ENCODE measurements at places on chromosomes 4 and X.

- no peak for DNase-seq
Observed at GRCh38 chr4:165208741-165209388, 1.5 kb downstream of the KLHL2 start.

DNA sequence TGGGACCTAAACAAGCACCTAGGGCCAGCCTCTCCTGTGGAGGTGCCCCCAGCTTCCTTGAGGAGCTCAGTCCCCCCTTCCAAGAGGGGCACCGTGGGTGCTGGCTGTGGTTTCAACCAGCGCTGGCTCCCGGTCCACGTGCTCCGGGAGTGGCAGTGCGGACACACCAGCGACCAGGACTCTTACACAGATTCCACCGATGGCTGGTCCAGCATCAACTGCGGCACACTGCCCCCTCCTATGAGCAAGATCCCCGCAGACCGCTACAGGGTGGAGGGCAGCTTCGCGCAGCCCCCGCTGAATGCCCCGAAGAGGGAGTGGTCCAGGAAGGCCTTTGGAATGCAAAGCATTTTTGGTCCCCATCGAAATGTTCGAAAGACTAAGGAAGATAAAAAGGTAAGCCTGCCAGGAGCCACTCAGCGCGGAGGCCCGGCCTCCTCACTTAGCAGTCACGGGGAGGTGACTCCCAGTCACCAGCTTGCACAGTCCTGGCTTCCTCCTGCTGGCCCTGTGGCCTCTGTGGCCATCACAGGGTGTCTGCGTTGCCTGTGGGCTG lies 24.9 kb downstream of the RGS12 start:
- no peak for DNase-seq

- DNase-seq, result no peak
Observed at GRCh38 chr4:80184825-80185756, 12.2 kb upstream of the PRDM8 start.

GRCh38 chr4:159606835-159607234 lies 504.0 kb downstream of the RAPGEF2 start:
- DNase-seq, result no peak

DNA sequence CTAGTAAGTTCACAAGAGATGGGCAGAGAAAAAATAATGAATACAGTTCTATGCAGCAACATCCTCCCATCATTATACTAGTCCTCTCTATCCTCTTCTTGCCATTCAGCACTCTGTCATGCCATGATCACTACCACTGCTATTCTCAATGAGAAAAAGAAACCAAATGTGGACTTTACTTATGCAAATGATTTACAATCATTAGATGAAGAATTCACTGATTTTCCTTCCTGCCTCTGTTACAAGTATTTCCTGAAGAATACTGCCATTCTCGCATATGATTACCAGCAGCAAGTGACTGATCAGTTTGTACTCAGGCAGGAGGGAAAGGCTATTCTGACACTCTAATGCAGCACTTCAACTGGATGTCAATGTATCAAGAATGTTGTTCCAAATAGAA lies 50.3 kb downstream of the WDFY3 start:
- DNase-seq, result no peak

GRCh38 chr4:51831133-51831532 lies 11.8 kb upstream of the DCUN1D4 start:
- peak; percentile 55 for DNase-seq

DNA sequence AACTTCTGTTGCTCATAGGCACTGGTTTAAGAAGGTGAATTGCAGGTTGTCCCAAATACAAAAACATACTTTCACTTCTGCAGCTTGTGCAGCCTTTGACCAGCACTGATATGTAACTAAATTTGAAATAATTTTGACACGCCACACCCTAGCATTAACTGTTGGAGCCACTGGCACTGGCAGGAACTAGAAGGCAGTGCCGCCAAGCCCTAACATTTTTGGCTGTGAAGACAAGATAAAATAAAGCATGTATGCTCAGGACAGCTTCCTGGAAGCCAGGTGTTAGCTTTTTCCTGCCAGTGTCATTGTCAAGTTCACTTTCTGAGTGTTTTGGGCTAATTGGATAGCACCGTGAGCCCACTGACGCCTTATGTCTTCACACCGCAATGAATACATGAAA lies 65.3 kb upstream of the FBXW7 start:
- no peak for DNase-seq

DNA sequence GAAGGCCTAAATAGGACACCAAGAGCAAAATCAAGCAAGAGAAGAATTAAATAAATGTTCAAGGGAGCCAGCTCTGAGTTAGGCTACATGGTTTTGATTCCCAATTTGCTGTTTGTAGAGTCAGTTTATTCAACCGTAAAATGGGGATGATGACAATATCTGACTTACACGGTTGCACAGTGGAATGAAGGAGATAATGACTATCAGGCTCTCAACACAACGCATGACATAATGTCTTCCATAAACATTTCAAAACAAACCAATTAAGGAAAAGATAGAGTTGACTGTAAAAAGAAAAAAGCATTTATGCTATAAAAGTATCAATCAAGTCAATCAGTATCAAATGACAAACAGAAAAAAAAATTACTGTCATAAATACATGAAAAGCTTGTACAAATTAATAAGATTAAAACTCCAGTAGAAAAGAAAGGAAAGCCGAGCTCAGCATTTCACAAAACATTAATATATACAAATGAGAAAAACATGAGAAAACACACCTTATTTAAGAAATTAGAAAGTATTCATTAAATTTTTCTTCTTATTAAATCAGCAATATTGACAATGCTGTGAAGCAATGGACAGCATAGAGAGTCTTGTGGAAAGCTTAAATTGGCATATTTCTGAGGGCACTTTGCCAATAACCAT lies 179.0 kb downstream of the SCFD2 start:
- no peak for DNase-seq

DNA sequence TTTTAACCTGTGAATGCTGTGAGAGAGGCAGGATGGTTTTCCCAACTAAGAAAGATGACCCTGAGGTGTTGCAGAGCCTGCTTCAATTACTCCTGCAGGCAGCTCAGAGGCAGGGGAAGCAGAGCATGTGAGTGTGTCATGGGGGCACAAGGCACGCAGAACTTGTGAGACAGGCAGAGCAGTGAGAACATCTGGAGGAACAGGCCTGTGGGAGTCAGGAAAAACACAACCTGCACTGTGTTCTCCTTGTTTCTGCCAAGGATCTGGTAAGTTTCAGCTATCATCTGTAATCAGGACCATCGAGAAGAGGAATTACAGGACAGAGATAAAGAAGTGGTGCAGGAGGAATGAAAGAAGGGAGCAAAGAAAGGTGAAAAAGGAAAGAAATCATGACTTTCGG lies 741.8 kb upstream of the INTU start:
- no peak for DNase-seq

- no peak for DNase-seq
Observed at GRCh38 chr4:77179519-77179918, 22.5 kb downstream of the CCNG2 start.

- DNase-seq, result no peak
Observed at GRCh38 chrX:118508635-118509034, 13.0 kb downstream of the DOCK11 start.

DNA sequence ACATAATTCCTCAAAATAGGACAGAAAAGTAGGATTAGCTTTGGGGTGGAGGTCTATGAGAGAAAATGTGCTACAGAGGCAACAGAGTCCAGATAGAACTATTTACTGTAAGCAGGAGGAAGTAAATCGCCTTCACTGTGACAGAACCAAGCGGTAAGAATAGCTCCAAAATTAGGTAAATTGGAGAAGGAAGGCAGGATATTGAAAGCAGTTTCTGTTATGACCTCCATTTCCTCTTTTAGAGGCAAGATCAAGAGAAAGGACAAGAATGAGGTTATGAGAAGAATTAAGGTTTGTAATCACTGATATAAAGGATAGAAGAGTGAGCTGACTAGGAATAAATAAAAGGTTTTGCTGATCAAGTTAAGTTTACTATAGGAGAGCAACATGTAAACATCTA lies 44.1 kb upstream of the NEUROG2 start:
- no peak for DNase-seq

DNA sequence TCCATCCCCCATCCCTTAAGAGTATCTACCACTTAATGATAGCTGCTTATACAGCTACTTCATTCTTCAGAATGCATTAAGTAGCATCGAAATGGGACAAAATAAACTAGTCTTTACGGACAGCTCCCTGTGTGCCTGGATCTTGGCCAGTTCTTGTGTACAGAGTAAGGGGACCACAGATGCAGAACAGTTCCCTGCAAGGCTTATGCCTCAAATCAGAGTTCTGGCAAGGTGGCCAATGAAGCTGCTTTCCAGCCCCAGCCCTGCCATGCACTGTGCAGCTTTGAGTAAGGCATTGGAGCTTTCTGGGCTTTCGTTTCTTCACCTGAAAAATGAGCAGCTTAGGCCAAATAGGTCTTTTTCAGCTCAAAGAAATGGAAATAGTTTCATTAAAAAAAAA lies 14.2 kb downstream of the CLNK start:
- no peak for DNase-seq

- DNase-seq, result no peak
Observed at GRCh38 chrX:154967603-154968002, 54.9 kb downstream of the F8 start.

- DNase-seq, result no peak
Observed at GRCh38 chrX:15465896-15466651, 27.1 kb downstream of the PIR start.

GRCh38 chr4:52612341-52612740 lies 46.8 kb downstream of the USP46 start:
- no peak for DNase-seq

GRCh38 chr4:34766935-34767334 lies 1477.4 kb downstream of the ARAP2 start:
- no peak for DNase-seq

DNA sequence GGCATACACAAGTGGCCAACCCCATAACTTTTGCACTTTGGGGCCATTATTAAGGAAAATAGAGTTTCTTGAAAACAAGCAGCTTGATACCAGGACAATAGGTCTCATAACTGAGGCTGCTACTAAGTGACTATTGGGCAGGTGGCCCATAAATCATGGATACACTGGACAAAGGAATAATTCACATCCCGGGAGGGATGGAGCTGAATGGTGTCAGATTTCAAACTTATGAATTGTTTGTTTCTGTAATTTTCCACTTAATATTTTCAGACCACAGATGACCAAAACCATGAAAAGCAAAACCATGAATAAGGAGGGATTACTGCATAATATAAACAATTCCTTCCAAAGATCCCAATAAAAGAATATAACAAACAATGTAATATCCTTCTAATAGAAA lies 114.4 kb downstream of the WDFY3 start:
- no peak for DNase-seq

DNA sequence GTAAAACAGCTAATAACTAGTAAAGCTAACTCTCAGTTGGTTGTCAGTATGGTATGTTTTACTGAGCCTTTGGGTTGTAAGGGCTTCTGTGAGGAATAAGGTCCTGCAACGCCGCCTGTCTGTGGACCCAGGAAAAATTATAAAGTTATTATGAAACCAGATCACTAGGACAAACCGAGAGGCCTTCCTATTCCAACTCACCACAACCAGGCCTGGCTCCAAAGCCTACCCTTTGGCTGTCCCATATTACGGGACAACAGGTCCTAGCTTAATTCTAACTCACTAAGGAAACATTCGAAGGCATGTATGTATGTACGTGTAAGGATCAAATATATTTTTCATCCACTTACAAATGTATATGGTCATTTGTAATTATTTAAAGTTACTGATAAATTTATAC lies 1.4 kb downstream of the ANKRD17 start:
- peak; percentile 81 for DNase-seq

DNA sequence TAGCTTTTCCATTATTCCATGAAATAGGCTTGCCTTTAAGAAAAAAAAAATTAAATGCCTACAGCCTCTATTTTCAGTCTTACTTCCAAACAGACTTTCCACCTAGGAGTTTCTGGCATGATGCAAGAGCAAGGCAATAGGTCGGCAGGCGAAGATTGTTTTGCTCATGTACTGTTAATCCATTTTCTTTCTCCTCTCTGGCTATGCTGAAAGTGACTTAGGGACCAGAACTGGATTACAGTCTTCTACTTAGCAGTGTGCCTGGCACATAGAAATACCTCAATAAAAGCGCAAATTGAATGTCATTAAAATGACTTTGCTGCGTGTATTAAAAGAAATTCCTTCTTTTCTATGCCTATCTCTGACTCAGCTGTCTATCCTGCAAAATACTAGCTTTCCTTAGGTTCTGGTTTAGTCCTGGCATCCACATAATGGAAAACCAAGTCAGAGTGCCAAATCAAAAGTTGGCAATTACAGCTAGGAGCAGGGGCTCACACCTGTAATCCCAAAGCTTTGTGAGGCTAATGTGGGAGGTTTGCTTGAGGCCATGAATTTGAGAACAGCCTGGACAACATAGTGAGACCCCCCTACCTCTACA lies 51.9 kb downstream of the CC2D2A start:
- no peak for DNase-seq

DNA sequence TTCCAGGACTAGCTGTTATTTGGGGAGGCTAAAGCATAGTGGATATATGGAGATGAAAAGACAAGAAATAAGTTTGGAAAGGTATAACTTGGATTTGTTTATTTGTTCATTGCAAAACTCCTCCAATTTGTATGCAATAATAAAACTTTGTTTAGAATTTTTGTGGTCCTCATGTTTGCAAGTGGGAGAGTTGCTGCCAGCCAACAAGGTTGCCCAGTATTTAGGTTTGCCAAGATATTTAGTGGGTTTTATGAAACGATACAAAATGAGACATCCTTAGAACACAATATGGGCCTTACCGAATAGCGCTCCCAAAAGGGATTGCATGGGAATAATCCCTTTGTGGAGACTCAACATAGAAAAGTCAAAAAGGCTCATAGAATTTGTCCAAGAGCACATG lies 162.1 kb downstream of the INPP4B start:
- DNase-seq, result no peak
